ENCODE measurements at places on chromosomes 3 and 15.

DNA sequence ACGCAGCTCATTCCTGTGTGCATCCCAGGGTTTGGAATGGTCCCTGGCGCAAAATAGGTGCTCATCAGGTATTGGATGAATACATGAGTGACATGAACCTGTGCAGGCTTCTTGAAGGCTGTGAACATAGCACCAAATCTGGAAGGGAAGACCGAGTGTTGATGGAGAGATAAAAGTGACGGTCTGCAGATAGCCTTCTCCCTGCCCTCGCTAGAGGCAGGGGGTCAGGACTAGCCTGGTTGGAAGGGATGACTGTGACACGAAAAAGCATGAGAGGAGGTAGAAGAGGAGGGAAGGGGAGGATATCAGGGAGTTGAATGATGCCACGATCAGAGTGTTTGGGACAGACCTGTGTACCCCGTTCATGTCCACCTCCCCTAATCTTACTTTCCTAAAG, 267.1 kb downstream of the XXYLT1 start:
- no peak for DNase-seq

DNA sequence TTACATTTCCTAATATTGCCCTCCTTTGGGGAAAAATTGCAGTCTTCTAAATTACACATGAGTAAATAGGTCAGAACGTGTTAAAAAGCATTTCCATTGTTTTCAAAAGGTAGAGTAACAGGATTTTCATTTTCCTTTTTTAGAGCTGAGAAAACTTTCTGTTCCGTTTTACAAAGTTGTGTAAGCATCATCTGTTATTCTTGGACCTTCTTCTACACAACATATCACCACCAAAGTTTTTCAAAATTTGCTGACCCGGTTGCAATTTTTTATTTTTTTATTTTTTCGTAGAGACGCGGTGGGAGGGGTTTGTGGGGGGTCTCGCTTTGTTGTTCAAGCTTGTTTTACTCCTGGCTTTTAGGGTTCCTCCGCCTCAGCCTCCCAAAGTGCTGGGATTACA, 1.1 kb downstream of the CCDC39 start:
- DNase-seq, result no peak

DNA sequence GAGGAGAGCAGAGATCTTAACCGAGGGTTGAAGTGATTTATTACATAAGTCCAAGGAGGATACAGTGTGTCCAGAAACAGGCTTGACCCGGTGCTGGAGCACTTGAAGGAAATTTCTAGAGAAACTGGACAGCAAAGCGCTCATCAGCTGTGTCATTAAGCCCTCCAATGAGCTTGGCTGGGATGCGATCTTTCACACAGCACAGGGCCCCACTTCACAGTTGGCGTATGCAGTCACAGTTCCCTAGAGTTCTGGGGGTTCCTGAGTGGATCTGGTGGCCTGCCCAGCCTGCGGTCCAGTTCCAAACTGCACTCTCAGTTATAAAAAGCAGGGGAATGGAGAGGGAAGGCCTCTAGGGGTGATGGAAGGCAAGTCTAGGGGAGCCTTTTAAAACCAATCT, 13.6 kb downstream of the ST8SIA2 start:
- DNase-seq, result no peak

- peak; percentile 45 for DNase-seq
These were observed 204.9 kb downstream of the KLHL25 start for GRCh38 chr15:85589851-85590250.

DNA sequence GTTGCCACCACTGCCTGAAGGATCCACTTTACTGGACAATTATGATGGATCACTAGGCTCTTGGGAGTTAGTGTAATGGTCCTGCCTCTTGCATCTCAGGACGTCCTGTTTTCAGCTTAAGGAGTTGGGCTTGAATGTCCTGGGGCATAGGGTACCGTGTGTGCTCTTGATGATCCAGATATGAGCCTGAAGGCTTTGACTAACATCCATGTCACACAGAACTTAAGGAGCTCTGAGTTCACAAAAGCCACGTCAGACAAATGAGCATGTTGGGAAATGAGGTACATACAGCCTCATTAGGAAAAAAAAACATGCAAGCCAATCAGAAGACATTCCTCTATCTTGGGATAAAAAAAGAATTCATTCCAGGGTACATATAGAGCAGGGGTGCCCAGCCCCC, 40.8 kb downstream of the CA12 start:
- DNase-seq, result no peak

GRCh38 chr15:99614749-99615288, 49.0 kb downstream of the MEF2A start:
- DNase-seq, result no peak

- DNase-seq, result no peak
These were observed 299.2 kb upstream of the THRB start for GRCh38 chr3:24793896-24794295.

DNA sequence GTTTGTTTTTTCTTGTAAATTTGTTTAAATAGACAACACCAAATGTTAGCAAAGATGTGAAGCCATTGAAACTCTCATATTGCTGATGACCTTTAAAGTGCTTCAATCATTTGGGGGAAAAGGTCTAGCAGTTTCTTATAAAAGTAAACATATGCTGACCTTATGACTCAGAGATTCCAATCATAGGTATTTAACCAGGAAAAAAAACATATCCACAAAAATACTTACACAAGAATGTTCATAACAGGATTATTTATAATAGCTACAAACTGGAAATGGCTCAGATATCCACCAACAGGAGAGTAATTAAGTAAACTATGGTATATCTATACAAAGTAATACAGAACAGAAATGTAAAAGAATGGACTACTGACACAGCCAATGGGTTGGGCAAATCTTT, 27.1 kb upstream of the RORA start:
- peak; percentile 32 for DNase-seq

DNA sequence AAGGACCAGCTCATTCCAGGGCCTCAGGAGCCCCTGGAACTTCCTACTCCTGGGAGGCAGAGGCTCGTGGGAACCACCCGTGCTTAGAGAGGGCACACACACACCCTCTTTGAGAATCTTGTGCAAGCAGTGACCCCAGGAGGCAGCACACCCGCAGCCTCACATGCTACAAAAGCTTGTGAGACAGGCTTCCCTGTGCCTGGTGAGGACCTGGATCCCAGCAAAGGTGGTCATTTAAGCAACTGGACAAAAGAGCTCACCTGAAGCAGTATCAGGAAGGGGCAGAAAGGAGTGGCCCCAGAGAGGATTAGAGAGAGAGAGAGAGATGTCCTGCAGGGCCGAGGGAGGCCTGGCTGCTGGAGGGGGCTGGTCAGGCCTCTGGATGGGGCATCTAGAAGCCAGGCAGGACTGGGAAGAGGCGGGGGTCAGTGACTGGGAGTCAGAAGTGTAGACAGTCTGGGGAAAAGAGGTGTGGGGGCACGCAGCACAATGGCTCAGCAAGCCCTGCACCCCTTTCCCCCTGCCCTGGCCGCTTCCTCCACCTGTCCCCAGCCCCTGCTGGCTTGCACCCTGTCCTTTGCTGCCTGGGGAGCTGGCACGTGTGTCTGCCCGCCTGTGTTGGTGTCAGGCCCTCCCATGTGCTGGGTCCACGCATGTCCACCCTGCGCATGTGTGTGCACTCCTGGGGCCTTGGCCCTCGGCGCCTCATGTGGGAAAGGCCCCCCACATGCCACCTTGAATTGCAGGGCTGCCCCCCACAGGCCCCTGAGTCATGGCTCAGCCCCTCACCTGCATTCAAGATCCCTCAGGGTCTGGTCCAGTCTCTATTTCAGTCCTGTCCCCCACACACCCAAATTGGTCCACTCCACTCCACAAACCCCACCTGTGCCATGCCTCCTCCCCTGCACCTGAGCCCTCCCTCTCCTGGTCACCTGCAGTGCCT, 36.9 kb downstream of the TSPAN3 start:
- DNase-seq, result no peak

DNA sequence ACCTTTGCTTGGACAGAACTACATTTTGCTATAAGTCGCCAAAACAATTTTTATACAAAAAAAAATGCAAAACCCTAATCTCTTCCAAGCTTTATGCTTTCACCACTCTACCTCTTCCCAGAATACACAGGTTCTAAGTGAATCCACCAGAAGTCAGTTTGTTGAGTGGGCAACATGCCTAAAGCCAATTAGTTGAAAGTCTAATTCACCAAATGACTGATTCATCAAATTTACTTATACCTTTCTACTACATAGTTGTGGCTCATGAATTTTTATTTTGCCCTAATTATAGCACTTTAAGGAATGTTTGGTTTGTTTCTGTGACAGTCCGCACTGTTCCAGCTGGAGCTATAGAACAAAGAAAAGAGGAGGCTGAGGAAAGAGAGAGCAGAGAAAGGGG, 265.9 kb upstream of the TGFBR2 start:
- DNase-seq, result no peak

- peak; percentile 16 for DNase-seq
These were observed 338.3 kb upstream of the ZNF385D start for GRCh38 chr3:22089284-22089683.

GRCh38 chr3:63876260-63876659, 12.6 kb downstream of the ATXN7 start:
- DNase-seq, result no peak
